Activated CD8-positive, alpha-beta T cell treated with anti-CD3 and anti-CD28 coated beads, Interleukin-2, amount 10 ng/mL, durations not matched to agents 7 days and 5 days (primary cell): ENCODE measurements at places on chromosomes 16 and 17. TPM values are rescaled to one million over a fixed set of nuclear protein-coding genes. Genes with fewer than 3 reads are reported as not detected.

Gene HBA2
- not detected for total RNA-seq

- peak; percentile 90 for DNase-seq
These were observed 7.5 kb downstream of the EIF1 start for GRCh38 chr17:41695954-41696757.

DNA sequence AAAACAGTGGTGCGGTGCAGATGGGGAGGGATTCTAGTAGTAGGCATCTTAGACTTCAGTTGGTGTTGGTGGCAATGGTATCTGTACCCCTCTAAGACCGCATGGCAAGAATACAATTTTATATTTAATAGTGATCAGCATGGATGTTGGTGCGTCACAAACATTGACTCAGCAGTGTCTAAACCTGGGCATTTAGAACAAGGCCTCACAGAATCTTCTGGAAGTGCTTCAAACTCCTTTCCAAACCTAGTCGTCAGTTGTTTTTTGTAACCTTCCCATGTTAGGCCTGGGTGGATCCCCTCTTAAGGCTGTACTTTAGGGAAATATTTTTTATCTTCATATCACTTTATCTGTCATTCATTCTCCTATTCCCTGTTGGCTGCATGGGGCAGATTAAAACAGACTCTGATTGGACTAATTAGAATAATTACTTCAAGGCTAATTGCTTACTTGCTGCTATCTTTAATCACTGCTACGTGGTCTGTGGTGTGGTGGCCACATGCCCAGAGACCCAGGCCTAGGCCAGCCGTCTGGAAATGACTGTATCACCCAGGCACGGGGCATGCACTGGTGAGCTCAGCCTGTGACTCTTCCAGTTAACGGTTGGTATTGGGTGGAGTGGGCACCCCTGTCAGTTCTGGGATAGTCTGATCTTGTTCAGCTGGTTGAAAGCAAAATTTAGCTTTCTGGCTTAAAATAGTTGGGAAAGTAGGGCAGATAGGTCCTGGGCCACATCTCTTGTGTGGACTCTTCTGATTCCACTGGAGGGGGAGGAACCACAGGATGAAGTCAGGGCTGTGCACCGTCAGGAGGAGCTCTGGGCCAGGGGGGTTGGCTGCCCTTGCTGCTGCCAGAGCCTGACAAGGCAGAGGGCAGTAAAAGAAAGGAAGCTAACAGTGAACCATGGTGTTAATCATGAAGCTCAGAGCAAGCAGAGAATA lies 4.5 kb downstream of the ALKBH5 start:
- no peak for DNase-seq

- DNase-seq: no peak
These were observed 22.5 kb upstream of the SP6 start for GRCh38 chr17:47873200-47874090.

DNA sequence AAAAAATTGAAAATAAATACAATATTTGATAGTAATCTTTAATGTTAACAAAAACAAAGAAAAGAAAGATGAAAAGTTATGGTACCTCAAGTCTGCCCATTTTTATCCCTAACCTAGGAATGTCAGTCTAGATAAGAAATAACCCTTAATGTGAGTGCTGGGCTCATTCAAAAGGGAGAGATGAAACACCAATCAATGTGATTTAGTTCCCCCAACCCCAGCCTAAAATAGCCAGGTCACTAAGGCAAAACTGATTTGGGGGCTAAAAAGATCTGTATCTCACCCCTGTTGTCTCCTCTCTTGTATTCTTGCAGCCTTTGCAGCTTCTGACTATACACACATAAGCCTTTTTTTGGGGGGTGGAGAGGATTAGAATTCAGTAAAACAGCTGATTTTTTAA lies 3.2 kb upstream of the IGF2BP1 start:
- DNase-seq: no peak

Gene INCA1
- 0.29 TPM for total RNA-seq

GRCh38 chr17:82297280-82297713 lies 20.1 kb downstream of the CD7 start:
- peak; percentile 92 for DNase-seq

DNA sequence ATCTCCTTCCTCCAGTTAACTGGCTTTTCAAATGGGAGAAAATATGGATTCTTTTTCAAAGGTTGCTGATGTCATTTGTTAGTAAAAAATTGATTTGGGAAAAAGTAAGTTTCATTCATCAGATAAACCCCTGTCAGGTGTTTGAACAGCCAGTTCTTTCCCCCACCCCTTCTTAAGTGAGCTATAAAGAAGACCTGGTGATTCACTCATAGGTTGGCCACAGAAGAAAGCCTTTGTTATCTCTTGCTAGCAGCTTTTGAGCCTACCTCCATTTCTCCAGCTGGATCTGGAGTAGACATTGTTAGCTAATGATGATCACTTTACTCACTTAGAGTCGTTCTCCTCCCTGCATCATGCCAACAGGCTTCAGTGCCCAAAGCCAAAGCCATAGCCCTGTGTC lies 63.0 kb downstream of the NLK start:
- DNase-seq: no peak

Gene ZNF668
- 20.8 TPM for total RNA-seq

Gene TTLL6
- total RNA-seq: not detected

Gene GOT2
- 91.8 TPM for total RNA-seq

DNA sequence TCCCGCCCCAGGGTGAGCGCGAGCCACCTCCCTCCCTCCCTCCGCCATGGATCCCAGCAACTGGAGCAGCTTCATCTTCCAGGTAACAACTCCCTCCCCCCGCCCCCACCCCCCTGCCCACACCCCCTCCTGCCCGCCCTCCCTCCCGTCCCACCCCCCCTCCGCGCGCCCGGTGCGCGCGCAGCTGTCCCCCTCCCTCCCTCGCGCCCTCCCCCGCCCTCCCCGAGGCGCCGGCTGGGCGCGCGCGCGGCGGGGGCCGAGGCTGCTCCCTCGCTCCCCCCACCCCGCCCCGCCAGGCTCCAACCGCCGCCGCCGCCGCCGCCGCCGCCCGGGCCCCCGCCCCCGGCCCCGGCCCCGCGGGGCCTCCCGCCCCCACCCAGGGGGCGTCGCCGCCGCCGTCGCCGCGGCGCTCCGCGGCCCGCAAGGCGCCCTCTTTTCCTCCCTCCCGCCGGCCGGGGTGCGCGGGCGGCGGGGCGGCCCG lies at the start of gene MAZ:
Gene MAZ, plus strand, starts transcription at position 431 of the 481 bp plus-strand sequence. CDS start 173 bp downstream, outside the sequence.
- DNase-seq: no peak

Gene C16orf92
- not detected for total RNA-seq

- no peak for DNase-seq
These were observed 39.4 kb upstream of the MTSS2 start for GRCh38 chr16:70725024-70725911.

GRCh38 chr16:68969338-68969737 lies 126.0 kb downstream of the TANGO6 start:
- DNase-seq: no peak

GRCh38 chr16:84144209-84144858 lies 643 bp downstream of the HSDL1 start:
- peak; percentile 61 for DNase-seq

GRCh38 chr17:39969375-39969774 lies 6.6 kb downstream of the GSDMA start:
- DNase-seq: no peak

Gene TM4SF5
- not detected for total RNA-seq
